ENCODE measurements at places on chromosomes 2 and 18. TPM values are rescaled to one million over a fixed set of nuclear protein-coding genes. Genes with fewer than 3 reads are reported as not detected.

The TPGS2 gene
- total RNA-seq = 61.6 TPM

The KANSL1L gene
- 6.4 TPM for total RNA-seq

The AKAIN1 gene
- total RNA-seq = not detected

The SCN7A gene
- total RNA-seq = 0.48 TPM

The VWA3B gene
- total RNA-seq = 0.40 TPM

The LIMS2 gene
- 6.0 TPM for total RNA-seq

The ACAA2 gene
- 27.6 TPM for total RNA-seq

The CFAP53 gene
- 0.36 TPM for total RNA-seq
